C1 segment of cervical spinal cord (tissue), 14 donors: ENCODE measurements at places on chromosomes 11 and 22.

DNA sequence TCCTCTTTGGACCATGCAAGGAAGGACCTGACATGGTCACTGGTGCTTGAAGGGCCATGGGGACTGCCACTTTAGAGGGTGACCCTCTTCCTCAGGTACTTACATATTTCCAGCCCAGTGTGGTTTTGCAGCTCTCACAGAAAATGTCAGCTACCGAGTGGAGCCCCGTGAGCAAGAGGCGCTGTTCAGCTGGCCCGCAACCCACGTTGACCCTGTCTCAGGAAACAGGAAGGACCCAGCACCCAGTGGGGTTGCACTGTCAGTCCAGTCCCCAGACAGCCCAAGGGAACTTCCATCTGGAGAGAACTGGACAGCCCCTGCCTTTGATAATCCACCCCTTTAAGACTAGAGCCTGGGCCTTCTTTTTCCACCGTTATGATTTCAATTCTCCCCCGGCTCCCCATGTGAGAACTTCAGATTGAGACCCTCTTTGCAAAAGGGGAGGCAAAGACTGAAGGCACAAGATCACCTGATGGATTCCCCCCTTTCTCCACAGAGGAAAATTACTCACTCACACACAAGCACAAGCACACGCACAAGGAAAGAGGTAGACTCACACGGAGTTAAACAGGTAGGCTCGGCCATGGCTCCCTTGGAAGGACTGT is 3.4 kb downstream of the YPEL4 start:
- DNase-seq: no peak

- DNase-seq: no peak
Observed at GRCh38 chr22:39663751-39664150, 93.2 kb downstream of the CACNA1I start.

GRCh38 chr22:37659897-37660708 is 1.6 kb downstream of the PDXP start:
- no peak for DNase-seq

GRCh38 chr22:19664406-19664805 is 49.9 kb upstream of the SEPTIN5 start:
- DNase-seq: no peak

- no peak for DNase-seq
Observed at GRCh38 chr11:117083011-117083935, 15.0 kb downstream of the SIK3 start.

DNA sequence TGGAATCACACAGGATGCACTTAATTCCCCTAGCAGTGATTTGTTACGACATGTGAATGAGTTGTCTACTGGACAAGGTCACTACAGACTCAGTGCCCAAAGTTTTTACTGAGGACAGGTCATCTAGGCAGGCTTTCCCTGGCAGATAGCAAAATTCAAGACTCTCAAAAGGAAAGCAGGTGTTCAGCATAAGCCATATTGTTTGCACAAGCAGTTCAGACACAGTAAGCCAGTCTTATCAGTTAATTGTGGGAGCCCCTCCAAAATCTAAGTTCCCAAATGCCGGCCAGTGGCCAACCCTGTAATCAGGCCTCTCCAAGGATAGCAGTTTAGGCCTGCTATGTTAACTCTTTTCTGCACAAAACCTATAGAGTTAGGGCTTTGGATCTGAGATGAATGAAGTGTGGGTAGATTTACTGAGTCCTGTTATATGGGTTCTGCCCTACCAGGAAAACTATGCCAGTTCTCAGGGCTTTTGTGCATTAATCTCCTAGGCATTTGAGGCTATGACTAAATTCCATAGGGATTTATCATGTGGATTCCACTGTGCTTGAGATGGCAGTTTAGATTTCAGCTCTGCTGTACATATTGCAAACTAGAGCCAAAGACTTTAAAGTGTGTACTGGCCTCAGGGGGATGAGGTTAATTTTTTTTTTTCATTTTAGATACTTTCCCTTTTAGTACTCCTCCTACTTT is 4.8 kb upstream of the ARHGEF12 start:
- DNase-seq: no peak

GRCh38 chr11:102727890-102728289 is 3.1 kb upstream of the MMP8 start:
- DNase-seq: no peak

GRCh38 chr11:44899959-44900358 is 50.7 kb downstream of the TP53I11 start:
- DNase-seq: no peak

DNA sequence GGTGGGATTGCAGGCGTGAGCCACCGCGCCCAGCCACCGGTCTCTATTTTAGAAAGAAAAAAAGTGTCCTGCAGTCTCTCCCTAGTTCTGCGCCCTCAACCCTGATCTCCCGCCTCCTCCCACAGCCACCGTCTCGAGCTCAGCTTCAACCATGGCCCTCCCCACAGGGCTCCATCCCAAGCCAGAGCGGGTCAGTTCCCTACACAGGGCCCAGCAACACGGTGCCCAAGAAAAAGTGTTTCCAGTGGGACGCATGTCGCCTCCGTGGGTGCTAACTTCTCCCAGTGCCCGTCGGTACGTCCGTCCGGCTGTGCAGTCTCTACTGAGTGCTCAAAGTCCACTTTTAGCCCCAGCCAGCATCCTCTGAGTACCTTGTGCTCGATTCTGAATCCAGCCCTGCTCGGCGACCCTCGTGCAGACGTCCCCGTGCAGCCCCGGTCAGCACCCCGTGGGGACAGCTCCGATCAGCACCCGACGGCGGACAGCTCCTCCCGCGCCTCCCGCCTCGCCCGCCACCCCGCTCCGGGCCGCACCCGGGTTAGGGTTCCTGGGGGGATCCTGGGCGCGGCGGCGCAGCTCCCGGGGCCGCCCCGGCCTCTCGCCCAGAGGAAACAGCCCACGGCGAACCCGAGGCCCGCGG is 657 bp upstream of the MAPK8IP2 start:
- DNase-seq: no peak

GRCh38 chr11:65744026-65744698 is 23.6 kb upstream of the RNASEH2C start:
- DNase-seq: no peak
